ENCODE measurements at places on chromosomes 4 and X. TPM values are rescaled to one million over a fixed set of nuclear protein-coding genes. Genes with fewer than 3 reads are reported as not detected.

The CD38 gene
- 1.4 TPM for polyA plus RNA-seq

The SSX3 gene
- not detected for polyA plus RNA-seq

The CLGN gene
- 3.9 TPM for polyA plus RNA-seq

The PSAPL1 gene
- polyA plus RNA-seq, result not detected

The OR13H1 gene
- not detected for polyA plus RNA-seq

The HPGD gene
- polyA plus RNA-seq, result 71.6 TPM

The GIMD1 gene
- 0.11 TPM for polyA plus RNA-seq

The FGF5 gene
- polyA plus RNA-seq, result 0.14 TPM

The PNCK gene
- polyA plus RNA-seq, result 10.9 TPM

The FAM9C gene
- 0.43 TPM for polyA plus RNA-seq

The NPNT gene
- polyA plus RNA-seq, result 164 TPM

The CENPI gene
- polyA plus RNA-seq, result 8.6 TPM

The SLIT2 gene
- polyA plus RNA-seq, result 49.0 TPM

The SLC10A6 gene
- polyA plus RNA-seq, result not detected

The MAGEA2 gene
- not detected for polyA plus RNA-seq

The FGFR3 gene
- 82.5 TPM for polyA plus RNA-seq

The MAGEH1 gene
- polyA plus RNA-seq, result 64.5 TPM

The HSFX3 gene
- polyA plus RNA-seq, result not detected

The GALNTL6 gene
- 0.46 TPM for polyA plus RNA-seq

The SPATA18 gene
- polyA plus RNA-seq, result 1.4 TPM

The G3BP2 gene
- 181 TPM for polyA plus RNA-seq

The GUCY2F gene
- 0.04 TPM for polyA plus RNA-seq

The FAM47E gene
- 10.2 TPM for polyA plus RNA-seq

The RIPPLY1 gene
- 3.8 TPM for polyA plus RNA-seq

The OPRPN gene
- polyA plus RNA-seq, result not detected

The DCLK2 gene
- polyA plus RNA-seq, result 11.7 TPM

The SRPX gene
- polyA plus RNA-seq, result 14.3 TPM

The UGT2B17 gene
- polyA plus RNA-seq, result not detected

The ZNF157 gene
- 1.2 TPM for polyA plus RNA-seq

The DSPP gene
- not detected for polyA plus RNA-seq

The PPEF2 gene
- not detected for polyA plus RNA-seq

The ARL13A gene
- polyA plus RNA-seq, result 0.17 TPM

The HDX gene
- 6.7 TPM for polyA plus RNA-seq

The SYNPO2 gene
- polyA plus RNA-seq, result 13.3 TPM

The MAGEB10 gene
- 0.13 TPM for polyA plus RNA-seq

The TCEAL6 gene
- 0.23 TPM for polyA plus RNA-seq

The COPS4 gene
- 84.8 TPM for polyA plus RNA-seq

The PDCL2 gene
- 0.17 TPM for polyA plus RNA-seq

The MEPE gene
- not detected for polyA plus RNA-seq

The TCEAL1 gene
- 28.3 TPM for polyA plus RNA-seq

The GPRIN3 gene
- polyA plus RNA-seq, result 6.7 TPM

The TMPRSS11A gene
- 0.05 TPM for polyA plus RNA-seq

The GLOD5 gene
- polyA plus RNA-seq, result 1.4 TPM

The ZNF81 gene
- 9.0 TPM for polyA plus RNA-seq

The KLHL2 gene
- polyA plus RNA-seq, result 18.4 TPM

The UBE2D3 gene
- polyA plus RNA-seq, result 289 TPM

The MTTP gene
- polyA plus RNA-seq, result 12.5 TPM

The KIAA1210 gene
- 3.0 TPM for polyA plus RNA-seq

The KCNE5 gene
- 5.4 TPM for polyA plus RNA-seq

The TMEM31 gene
- 0.57 TPM for polyA plus RNA-seq

The PRR32 gene
- not detected for polyA plus RNA-seq

The RPS6KA6 gene
- 19.6 TPM for polyA plus RNA-seq

The ADH1C gene
- polyA plus RNA-seq, result 118 TPM

The TRIM61 gene
- polyA plus RNA-seq, result 2.4 TPM

The PPARGC1A gene
- 26.9 TPM for polyA plus RNA-seq

The SAT1 gene
- polyA plus RNA-seq, result 292 TPM

The CXXC4 gene
- polyA plus RNA-seq, result 8.2 TPM

The CT45A5 gene
- not detected for polyA plus RNA-seq

The HOPX gene
- 14.7 TPM for polyA plus RNA-seq

Data from left renal cortex interstitium (tissue), 4 donors.